ENCODE measurements at places on chromosomes 7 and 10.

DNA sequence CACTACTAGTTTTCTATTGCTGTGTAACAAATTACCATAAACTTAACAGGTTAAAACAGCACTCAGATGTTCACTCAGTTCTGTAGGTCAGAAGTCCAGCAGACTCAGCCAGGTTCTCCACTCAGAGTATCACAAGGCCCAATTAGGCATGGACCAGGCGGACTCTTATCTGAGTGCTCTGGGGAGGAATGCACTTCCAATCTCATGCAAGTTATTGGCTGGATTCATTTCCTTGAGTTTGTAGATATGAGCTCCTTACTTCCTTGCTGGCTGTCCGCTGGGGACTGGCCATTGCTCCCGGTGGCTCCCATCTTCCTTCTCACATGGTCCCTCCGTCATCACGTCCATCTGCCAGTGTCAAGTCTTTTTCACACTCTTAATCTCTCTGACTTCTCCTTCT lies 137.0 kb upstream of the PRR15 start:
- DNase-seq: no peak

GRCh38 chr7:44882899-44883298 lies 2.4 kb downstream of the PURB start:
- no peak for DNase-seq

DNA sequence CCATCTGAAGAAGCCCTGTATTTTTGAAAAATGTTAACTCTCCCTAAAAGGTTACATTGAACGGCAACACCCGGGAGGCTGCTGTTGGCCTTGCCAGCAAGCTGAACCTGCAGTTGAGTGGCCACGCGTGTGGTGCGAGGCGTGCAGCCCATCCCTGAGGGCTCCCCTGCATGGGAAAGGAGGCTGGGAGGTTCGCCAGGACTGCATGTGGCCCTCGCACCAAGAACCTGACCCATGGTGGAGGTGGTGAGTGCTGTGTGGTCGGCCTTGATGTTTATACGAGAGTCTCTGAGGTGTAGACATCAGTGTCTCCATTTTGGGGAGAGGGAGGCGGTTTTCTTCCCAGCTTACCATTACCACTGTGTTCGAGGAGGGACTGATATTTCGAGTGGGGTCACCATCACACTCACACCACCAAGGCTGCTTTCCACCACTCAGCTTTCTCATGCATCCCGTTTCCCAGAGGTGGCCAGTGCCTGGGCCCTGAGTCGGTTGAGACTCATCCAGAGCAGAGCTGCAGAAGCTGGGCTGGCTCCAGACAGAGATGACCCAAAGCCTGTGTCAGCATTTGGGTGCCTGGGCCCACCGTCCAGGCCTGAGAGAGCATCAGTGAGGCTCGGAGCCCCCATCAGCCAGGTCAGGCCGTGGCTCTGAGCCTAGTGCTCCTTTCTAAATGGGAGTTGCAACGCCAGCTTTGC lies 222.6 kb downstream of the EBF3 start:
- DNase-seq: no peak

DNA sequence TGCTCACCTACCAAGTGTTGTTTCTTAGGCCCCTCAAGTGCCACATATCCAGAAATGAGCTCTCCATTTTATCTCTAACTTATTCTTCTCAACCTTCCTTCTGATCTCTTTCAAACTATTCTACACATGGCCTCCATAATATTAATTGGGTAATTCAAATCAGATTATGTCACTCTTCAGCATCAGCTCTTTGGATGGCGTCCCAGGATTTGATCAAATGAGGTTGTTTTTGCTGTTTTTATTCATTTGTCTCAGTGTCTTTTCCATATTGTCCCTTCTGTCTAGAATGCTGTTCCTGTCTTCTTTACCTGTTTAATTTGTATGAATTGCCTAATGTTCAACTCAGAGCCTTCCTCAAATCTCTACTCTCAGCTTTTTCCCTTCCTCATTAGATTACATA lies 234.6 kb upstream of the CXCL12 start:
- DNase-seq: no peak

DNA sequence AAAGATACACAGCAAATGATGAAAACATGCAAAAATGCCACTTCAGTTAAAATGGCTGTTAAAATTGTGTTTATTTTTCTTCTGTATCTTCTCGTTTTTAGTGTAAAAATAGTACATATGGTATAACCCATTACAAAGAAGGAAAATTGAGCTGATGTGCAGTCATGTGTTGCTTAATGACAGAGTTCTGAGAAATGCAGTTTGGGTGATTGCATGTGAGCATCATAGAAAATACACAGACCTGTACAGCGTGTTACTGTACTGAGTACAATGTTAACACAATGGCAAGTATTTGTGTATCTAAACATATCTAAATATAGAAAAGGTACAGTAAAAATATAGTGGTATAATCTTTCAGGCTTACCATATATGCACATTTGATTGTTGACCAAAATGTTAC lies 7.3 kb downstream of the DMTF1 start:
- no peak for DNase-seq

- no peak for DNase-seq
These were observed 45.8 kb upstream of the MNX1 start for GRCh38 chr7:157056246-157056645.

- no peak for DNase-seq
These were observed 43.4 kb upstream of the GHITM start for GRCh38 chr10:84095811-84096497.

DNA sequence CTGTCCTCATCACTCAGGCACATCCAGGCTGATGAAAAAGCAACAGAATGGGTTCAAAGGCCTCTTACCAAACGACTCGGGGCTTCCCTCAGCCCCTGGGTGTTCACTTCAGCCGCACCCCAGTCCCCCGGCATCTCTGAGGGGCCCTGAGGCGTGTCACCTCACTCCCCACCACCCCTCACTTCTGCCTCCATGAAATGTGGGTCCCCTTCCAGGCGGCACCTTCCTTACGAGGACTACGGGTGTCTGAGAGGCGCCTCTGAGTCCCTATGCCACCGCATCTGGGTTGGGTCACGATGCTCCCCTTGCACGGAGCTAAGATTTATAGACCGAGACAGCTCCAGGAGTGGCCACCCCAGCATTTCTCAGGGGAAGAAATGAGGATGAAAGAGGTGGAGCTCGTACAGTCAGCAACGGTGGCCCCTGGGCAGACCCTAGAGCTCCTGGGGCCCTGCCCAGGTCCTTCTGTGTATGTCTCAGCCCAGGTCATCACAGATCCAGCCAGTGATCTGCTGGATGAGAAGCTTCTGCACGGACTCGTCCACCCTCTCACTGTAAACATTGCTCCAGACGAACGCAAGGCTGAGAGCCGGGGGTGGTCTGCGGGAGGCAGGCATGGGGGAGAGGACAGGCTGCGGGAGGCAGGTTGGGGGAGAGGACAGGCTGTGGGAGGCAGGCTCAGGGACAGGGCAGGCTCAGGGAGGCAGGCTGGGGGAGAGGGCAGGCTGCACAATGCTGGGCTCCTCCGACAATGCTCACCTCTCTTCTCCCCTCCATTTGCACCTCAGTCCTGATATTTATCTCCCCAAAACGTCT lies 408.2 kb downstream of the DNAJB6 start:
- DNase-seq: no peak

- DNase-seq: no peak
These were observed 206.2 kb downstream of the VTI1A start for GRCh38 chr10:112653215-112653614.
